T-helper 2 cell (primary cell): ENCODE measurements at places on chromosomes 6 and 20.

GRCh38 chr20:2794866-2795447 is 5.5 kb downstream of the CPXM1 start:
- DNase-seq = no peak

DNA sequence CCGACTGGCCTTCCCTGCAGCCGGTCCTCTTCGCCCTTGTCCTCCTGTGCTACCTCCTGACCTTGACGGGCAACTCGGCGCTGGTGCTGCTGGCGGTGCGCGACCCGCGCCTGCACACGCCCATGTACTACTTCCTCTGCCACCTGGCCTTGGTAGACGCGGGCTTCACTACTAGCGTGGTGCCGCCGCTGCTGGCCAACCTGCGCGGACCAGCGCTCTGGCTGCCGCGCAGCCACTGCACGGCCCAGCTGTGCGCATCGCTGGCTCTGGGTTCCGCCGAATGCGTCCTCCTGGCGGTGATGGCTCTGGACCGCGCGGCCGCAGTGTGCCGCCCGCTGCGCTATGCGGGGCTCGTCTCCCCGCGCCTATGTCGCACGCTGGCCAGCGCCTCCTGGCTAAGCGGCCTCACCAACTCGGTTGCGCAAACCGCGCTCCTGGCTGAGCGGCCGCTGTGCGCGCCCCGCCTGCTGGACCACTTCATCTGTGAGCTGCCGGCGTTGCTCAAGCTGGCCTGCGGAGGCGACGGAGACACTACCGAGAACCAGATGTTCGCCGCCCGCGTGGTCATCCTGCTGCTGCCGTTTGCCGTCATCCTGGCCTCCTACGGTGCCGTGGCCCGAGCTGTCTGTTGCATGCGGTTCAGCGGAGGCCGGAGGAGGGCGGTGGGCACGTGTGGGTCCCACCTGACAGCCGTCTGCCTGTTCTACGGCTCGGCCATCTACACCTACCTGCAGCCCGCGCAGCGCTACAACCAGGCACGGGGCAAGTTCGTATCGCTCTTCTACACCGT is 6.1 kb downstream of the UBD start:
- DNase-seq = no peak

DNA sequence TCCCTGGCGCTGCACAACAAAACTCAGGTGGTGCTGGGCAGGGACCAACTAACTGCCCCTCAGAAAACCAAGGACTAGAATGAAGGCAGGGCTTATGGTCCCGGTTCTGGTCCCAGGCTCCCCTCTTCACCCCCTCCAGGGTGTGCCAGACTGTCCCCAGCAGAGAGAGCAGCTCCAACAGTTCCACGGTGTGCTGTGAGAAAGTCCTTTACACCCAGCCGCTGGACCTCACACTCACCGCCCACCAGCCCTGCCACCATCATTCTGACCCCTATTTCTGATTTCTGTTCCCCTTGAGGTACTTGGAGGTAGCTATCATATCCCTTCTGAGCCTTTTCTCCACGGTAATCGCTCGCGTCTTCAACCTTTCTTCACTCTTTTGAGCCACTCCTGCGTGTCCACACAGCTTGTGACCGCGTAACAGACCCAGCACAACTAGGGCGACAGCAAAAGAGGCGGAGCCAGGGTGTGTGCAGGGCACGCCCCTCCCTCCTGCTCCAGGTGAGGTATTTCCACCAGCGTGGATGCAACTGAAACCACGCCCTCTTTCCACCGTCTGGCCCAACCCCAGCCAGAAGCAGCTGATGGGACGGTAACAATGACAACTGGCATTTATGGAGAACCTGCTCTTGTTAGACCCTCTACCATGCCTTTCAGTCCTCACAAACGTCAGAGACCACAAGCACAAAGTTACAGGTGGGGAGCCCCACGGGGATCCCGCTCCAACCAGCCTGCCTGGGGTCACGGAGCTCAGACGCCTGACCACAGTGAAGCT is 2.3 kb downstream of the PXDC1 start:
- no peak for DNase-seq

DNA sequence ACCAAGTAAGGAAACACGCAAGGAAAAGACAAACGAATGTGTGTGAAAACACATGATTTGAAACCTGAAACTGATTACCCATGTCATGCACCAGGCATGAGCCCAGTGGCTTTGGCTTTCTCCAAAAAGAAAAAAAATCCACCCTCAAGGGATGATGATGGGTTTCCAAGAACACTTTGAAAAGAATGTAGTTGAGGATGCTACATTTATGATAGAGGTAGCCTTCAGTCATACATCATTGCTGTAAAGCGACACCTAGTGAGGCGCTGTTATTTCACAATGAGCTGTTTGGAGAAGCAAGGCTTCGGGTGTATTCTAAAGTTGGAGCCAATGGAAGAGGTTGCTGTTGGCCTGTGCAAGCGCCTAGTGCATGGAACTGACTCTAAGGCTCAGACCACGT is 124.9 kb downstream of the SCML4 start:
- DNase-seq = no peak

DNA sequence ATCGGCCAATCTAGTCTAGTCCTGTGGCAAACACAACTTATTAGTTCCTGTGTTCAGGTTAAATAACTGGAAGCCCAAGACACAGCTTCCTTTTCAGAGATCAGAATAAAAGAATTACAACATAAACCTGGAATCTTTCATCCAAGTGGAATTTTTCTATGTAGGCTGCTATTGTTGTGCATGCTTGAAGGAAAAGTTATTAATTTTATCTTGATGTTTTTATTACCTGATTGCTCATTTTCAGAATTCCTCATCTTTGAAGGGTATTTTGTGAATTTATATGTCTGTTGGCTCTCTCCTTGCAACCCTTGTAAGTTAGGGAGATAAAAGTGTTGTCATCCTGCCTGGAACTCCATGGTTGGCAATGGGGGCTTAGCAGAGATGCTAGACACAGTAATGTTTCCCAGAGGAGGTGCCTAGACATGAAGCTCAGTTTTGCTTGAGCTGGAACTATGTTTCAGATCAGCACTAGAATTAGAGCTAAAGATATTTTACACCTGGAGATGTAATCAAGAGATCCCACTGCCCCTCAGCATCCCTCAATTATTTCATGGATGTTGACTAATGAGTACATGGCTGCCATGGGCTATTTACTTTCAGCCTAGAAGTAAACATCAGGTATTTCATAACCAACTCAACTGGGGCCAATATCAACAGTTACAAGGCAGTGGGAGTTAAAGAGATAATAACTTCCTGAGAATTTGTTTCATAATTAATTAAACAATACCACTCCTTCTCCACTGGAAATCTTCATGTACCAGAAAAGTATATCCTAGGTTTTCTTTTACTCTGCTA is 367.0 kb upstream of the MARCKS start:
- DNase-seq = no peak
